ENCODE measurements at places on chromosomes 1 and 21.

GRCh38 chr1:30977105-30977504 lies 68.5 kb upstream of the SDC3 start:
- no peak for DNase-seq

GRCh38 chr1:3671371-3672180 lies 19.3 kb downstream of the TP73 start:
- no peak for DNase-seq

DNA sequence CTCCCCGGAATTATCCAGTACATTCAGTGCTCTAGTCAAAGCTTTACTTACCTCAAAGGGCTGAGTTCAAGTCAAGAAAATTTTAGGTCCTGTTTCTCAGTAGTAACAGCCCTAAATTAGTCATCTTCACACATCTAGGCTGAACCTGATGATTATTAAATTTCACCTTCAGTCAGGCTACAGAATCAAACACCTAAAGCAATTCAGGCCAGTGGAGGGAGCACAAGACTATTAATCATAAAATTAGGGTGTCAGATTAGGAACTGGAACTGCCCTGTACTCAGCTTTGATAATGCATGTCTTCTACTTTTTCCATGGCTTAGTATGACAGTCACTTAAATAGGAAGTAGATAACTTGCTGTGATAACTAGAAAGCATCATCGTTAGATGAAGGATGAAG lies 28.4 kb upstream of the BCAS2 start:
- no peak for DNase-seq

DNA sequence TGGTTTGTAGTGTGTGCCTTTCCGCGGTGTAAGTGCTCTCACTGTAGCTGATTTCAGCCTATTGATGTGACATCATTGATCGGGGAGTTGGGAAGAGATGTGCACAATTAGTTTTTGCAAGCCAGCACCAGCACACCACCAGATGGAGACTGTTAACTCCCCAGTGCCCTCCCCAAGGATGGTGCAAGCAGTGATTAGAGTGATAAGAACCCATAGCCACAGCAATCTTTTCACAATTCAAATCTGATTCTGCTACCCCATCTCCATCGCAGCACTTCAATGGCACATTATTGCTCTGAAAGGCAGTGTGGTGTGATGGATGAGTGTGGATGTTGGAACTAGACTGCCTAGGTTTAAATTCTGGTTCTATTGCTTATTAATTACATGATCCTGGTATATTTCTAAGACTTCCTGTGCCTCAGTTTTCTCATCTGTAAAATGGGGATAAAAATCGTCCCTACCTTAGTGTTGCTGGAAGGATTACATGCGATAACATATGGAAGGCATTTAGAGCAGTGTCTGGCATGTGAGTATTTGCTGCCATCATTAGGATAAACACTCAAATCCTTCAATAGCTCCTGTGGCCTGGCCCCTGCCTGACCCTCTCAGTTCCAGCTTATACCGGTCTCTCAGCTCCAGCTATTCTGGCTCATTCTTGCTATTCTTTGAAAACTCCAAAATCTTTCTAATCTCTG lies 6.7 kb downstream of the CSF3R start:
- no peak for DNase-seq

GRCh38 chr1:8871539-8871935 lies 6.9 kb downstream of the ENO1 start:
- DNase-seq: no peak

DNA sequence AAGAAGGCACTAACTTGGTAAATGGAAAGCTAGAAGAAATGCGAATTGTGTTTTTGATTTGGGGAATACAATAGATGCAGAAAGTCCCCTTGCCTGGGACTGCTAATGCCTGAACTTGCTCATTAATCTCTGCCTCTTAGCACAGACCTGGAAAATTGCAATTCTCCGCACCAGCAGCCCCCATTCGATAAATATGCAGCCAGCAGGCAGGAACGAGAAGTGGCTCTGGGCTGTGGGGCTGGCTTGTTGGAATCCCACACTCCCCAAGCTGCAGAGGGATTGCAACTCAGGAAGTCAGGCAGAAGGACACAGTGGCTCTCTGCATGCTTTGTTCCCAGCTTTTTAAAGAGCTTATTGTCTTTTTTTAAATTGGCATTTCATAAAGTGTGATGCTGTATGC lies 51.3 kb downstream of the PCP4 start:
- no peak for DNase-seq

- DNase-seq: no peak
Observed at GRCh38 chr1:75211648-75212047, 77.5 kb downstream of the LHX8 start.

DNA sequence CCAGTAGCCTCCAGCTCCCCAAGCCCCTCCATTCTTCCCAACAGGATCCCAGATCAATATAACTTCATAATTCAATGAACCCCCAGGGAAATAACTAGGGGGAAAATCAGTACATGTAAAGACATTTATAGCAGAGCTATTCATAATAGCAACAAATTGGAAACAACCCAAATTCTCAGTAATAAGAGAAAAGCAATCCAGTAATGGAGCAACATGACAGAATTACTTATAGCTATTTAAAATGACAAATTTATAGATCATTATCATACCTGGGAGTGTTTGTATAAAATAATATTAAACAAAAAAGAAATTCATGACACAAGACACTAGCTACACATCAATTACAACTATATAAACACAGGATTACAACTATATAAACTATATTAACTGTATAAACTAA lies 20.2 kb downstream of the PLEKHA6 start:
- no peak for DNase-seq

DNA sequence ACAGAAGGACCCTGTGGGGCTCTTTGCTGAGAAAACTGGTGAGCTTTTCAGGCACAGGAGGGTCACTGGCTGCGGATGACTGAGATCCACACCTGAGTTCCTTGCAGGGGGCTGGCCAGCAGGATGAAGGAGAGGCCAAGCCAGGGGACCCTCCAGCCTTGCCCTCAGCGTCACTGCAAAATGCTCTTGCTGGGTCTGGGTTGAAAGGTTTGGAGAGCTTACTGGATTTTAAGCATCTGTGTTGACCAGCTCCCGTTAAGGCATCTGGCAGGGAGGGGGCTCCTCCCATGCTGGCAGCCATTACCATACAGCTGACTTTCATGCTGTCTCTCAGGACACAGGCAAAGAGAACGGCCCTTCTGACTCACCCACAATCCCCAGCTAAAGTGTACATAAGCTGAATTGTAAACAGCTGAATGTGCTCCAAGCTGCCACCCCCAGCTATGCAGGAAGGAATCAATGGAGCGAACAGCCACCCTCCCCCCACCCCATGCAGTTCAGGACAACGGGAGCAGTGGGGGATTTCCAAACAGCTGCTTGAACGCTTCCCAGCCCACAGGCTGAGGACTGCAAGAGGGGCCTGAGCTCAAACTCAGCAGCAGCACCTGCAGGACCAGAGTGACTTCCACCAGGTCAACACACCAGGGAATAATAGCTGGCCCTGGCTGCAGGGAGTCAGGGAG lies 21.3 kb upstream of the A3GALT2 start:
- DNase-seq: no peak

DNA sequence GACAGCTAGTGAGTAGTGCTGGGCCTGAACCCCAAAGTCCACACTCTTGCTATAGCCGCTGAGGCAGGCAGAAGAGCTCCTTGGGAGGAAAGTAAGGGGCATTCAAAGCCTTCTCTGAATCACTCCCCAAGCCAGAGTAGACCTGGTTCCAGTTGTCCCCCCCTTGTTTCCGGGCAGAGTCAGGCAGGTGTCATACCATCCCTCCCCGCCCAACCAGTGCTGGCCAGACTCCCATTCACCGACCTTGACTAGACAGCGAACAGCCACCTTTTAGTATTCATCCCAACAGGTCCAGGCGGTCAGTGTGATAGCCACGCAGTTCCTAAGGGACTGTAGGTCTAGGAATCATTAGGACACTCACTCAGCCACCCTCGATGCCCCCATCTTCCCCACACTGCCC lies 11.8 kb downstream of the CHRNB2 start:
- DNase-seq: no peak

- no peak for DNase-seq
Observed at GRCh38 chr1:69494221-69494620, 73.5 kb upstream of the LRRC7 start.

DNA sequence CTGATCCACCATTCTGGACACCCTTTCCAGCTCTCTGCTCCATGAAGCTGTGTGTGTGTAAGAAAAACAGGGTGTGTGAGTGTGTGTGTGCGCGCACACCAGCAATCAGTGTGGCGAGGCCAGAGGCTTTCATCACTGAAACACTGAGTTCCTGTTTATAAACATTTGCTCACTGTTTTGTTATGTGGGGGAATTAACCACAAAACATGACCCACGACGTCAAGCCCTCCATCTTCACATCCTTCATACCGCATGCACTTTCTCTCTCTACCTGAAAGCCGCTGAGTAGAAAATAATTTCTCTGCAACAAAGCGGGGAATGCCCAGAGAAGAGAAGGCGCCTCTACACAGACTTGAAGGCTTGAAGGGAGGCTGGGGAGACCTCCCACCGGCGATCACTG lies 148.9 kb upstream of the IRF2BP2 start:
- DNase-seq: peak; percentile 72

- DNase-seq: no peak
Observed at GRCh38 chr1:54754045-54754444, 10.3 kb downstream of the PARS2 start.

DNA sequence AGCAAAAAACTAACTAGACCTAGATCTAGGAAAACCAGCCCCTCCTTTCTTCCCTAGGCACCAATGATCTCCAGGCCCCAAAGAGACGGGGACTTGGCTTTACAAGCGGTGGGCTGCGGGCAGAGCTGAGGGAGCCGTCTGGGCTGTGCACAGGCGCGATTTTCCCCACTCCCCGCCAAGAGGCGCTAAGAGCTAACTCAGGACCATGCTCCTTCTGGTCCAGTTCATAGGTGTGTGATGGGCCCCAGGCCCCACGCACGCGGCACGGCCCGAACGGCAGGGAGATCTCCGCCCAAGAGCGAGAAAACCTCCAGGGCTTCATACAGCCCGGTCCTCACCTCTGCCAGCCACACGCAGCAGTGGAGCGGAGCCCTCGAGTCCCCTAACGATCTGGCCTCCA lies 7.5 kb upstream of the GPR153 start:
- DNase-seq: no peak

DNA sequence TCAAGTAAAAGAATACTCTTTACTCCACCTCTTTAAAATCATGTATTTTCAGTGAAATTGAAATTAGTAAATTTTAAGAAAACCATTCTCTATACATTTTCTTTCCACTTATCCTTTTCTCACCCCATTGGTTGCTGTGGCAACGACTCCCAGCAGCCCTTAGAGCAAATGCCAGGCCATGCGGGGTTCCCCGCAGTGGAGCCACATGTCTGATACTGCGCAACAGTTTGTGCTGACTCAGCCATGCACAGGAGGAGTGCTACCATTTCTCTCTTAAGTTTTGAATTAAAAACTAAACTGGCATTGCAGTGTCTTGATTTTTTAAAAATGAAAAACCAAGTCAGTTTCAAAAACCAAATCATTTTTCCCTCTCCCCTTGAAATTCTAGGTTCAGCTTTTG lies 214.1 kb upstream of the L1TD1 start:
- DNase-seq: no peak

DNA sequence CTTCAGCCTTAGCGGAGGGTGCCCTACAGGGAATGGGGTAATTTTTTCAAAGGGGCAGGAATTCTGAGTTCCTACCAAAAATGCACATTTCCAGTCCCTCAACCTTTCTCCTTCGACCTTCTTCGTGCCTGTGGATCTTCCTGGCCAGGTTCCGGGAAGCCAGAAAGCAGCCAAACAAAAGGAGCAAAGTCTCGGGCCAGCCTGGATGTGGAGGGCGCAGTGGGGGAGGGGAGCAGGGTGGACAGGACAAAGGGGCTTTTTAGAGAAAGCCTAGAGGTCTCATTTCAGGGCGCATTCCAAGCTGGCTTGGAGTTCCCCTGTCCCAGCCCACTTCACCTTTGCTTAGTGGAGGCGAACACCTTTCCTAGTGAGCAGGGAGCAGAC lies 2.9 kb upstream of the INAVA start:
- DNase-seq: no peak

DNA sequence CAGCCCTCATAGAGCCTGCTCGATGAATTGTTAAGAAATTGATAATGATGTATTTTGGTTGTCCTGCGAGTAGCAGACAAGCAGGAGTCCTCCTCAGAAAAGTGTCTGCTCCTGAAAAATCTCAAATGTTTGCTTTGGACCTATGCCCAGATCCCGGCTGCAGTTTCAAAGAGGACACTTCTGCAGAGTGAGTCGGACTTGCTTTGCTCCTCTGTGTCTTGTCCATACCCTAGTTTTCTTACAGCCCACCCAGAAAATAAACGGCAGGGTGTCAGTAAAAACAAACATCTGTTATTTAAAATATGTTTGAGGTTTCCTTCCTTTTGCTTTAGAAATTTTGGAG lies 2.8 kb downstream of the S100A10 start:
- DNase-seq: no peak

DNA sequence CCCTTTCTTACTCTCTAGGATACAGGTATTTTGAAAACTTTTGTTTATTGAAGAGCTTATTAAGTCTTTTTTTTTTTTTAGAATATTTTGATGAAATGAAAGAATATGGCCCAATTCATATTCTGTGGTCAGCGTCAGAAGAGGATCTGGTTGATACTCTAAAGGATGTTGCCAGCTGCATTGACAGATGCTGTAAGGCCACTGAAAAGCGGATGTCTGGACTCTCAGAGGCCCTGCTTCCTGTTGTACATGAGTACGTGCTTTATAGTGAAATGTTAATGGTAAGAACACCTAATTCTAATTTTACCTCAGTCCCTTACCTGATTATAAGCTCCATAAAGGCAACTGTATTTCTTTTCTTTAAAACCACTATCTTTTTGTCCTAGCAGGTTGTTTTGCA lies 37.1 kb downstream of the SNX7 start:
- no peak for DNase-seq

GRCh38 chr1:18314399-18314798 lies 166.3 kb upstream of the KLHDC7A start:
- DNase-seq: no peak

- DNase-seq: no peak
Observed at GRCh38 chr1:26772687-26773086, 15.1 kb upstream of the PIGV start.

DNA sequence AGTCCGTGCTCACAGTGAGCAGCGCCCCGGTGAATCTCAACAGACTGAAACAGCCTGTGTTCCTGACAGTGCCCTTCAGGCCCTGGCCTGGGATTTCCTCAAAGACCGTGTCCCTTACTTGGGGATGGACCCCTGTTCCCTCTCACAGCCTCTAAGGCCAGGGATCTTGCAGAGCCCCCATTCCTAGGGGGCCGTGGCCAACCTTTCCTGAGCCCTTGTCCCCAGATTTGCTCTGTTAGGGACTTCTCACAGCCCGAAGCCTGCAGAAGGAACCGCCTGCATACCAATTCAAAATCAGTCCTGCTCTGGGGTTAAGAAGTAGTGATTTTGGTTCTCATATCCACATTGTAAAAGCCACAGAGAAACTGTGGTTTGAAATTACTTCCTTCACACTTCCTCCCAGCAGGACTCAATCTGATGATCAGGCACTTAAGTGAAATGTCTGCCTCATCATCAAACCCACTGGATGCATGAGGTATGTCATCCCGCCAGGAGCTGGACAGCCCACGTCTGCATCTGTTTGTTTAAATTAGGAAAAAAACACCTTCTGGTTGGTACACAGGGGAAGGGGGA lies 14.9 kb downstream of the ABCA4 start:
- DNase-seq: no peak

GRCh38 chr1:172286629-172287076 lies 133.8 kb upstream of the C1orf105 start:
- no peak for DNase-seq

GRCh38 chr1:18536356-18536755 lies 55.6 kb downstream of the KLHDC7A start:
- no peak for DNase-seq

GRCh38 chr1:153507926-153508583 lies 27.7 kb downstream of the S100A6 start:
- DNase-seq: no peak

Data from CD4-positive, alpha-beta T cell treated with Interleukin-15 for 1 hour (primary cell).